Activated CD8-positive, alpha-beta T cell treated with anti-CD3 and anti-CD28 coated beads, Interleukin-2, amount 10 ng/mL, durations not matched to agents 7 days and 5 days (primary cell): ENCODE measurements at places on chromosomes 4 and X. TPM values are rescaled to one million over a fixed set of nuclear protein-coding genes. Genes with fewer than 3 reads are reported as not detected.

The GUCY1A1 gene
- total RNA-seq, result 0.21 TPM

- no peaks in the 10 kb centered on the region for H3K4me1 ChIP-seq
- no peak overlapping the region for H3K27ac ChIP-seq
- no peak for DNase-seq
- no peak overlapping the region for H3K4me3 ChIP-seq
These were observed 57.4 kb upstream of the PITX2 start for GRCh38 chr4:110680265-110680664.

The ODAM gene
- total RNA-seq, result not detected

The HERC5 gene
- total RNA-seq, result 30.2 TPM

DNA sequence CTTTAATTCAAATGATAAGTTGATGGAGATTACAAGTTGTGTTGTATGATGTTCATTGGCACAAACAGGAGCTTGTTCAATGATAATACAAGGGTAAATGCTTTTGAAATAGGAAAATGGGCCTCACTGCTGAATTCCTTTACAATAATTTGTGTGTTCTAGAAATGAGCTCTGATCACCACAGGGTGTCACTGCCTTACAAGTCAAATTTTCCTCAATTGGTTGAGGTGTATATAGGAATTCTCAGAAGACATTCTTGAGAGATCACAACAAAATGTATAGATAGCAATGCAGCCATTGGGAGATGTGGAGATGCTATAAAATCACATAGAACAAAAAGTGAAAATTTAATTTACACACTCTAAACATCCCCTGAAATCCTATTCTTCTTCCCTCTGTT is 49.6 kb downstream of the KLF8 start:
- peaks cover 9% of the 10 kb centered on the region for H3K4me1 ChIP-seq
- H3K27me3 ChIP-seq, result no peaks in the 10 kb centered on the region
- no peak overlapping the region for H3K27ac ChIP-seq
- DNase-seq, result peak; percentile 42

- DNase-seq, result peak; percentile 21
- no peaks in the 10 kb centered on the region for H3K27me3 ChIP-seq
These were observed 345.1 kb upstream of the TACR3 start for GRCh38 chr4:104064646-104065577.
